Activated CD8-positive, alpha-beta memory T cell treated with anti-CD3 and anti-CD28 coated beads for 1 hour (primary cell): ENCODE measurements at places on chromosomes 7 and 10.

DNA sequence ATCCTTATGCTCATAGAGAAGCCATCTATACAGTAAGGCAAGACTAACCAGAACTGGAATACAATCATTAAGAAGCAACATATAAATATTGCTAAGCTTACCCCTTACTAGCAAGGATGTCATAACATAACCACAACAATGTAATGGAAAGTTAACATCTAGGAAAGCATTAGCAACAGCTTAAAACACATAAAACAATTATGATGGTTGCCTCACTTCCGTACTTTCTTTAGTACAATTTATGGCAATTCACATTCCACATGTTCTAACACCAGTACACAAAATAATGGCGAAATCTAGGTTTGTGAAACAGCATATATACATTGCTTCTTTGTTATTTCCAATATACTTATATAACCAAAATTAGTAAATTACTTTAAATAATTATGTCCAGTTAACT is 195.0 kb downstream of the AHR start:
- DNase-seq: no peak

- DNase-seq: no peak
Observed at GRCh38 chr7:154917808-154918160, 85.1 kb downstream of the PAXIP1 start.

DNA sequence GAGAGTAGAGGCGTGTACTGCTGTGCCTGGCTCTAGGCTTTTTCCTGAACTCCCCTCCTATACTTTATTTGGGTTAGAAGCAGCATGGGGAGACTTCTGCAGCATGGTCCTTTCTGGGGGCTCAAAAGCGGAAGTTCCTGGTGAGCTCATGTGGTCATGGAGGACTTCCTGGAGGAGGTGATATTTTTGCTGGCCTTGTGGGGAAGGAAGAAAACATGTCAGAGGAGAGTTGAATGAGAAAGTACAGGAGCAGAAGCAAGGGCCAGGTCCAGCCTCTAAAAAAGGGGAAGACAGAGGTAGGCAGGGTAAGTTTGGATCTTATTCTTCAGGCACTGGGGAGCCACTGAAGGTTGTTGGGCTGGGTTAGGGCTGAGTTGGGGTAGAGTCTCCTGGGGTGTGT is 45.5 kb downstream of the CASTOR2 start:
- DNase-seq: no peak

- no peak for DNase-seq
Observed at GRCh38 chr10:120400601-120401000, 56.4 kb upstream of the PLPP4 start.

DNA sequence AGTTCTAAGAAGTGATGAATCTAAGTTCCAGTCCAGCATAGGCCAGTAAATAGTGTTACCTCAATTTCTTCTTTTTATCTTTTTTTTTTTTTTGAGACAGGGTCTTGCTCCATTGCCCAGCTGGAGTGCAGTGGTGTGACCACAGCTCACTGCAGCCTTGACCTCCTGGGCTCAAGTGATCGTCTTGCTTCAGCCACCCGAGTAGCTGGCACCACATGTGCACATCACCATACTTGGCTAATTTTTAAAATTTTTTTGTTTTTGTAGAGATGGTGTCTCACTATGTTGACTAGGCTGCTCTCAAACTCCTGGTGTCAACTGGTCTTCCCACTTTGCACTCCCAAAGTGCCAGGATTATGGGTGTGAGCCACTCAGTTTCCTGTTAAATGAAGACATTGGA is 126.6 kb upstream of the LYZL2 start:
- no peak for DNase-seq

DNA sequence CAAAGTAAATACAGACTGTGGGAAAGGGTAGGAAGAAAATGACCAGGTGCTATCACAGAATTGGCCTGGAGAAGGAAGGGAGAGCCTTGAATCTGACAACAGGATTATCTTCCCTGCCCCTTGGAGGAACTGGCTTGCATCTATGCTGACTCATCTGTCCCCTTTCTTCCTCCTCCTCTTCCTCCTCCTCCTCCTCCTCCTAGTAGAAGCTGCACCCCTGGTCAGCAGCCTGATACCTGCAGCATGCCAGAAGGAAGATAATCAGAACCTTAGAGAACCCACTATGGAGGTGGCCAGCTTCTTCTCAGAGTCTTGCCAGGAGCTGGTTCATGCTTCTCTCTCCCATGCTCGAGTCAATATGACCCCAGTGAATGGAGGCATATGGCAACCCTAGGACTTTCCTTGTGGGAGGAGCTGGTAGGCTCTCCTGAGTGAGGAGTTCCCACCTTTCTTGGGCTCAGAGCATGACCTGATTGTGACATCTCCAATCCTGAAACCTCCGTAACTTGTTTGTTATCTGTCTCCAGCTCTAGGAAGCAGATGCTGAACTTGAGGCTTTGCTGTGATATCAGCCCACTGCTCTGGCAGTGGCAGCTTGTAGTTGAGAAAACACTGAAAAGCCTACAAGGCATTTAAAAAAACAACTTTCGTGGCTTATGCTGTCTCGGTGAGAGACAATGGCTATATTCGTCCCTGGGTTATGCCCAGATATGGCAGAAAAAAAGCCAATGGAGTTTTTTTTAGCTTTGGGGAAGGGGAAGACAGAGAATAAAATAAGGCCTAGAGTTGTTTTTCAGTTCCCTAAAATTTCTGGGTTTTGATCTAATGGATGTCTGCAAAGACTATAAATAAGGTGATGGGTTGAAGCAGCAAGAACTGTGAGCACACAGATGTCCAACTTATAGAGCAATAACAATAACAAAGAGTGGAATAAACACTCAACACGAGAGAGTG is 60.6 kb downstream of the CDHR3 start:
- no peak for DNase-seq

DNA sequence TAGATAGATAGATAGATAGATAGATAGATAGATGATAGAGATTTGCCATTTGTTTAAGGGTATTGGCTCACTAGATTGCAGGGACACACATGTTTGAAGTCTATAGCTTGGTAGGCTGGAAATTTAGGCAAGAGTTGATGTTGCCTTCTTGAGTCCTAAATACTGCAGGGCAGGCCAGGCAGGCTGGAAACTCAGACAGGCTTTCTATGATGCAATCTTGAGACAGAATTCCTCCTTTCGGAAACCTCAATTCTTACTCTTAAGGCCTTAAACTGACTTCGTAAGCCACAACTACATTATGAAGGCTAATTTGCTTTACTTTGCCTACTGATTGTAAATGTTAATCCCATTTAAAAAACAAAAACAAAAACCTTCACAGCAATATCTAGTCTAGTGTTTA is 322.9 kb upstream of the AKR1E2 start:
- DNase-seq: no peak

DNA sequence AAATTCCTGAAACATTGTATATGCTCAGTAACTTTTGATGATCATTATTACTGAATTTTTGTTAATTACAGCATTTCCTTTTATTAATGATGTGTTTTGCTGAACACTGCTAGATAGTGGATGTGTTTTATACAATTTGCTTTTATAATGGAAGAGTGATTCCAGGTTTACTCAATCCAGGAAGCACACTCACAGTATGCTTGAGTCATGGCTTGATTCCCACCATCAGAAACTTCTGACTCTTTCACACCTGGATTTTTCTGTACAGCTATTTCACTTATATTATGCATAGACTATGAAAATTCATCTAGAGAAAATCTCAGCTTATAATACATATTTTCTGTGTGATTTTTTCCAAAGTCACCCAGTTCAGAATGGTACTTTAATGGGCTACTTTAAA is 1040.9 kb downstream of the GRM8 start:
- no peak for DNase-seq

- DNase-seq: no peak
Observed at GRCh38 chr7:24825381-24825794, 68.1 kb upstream of the GSDME start.
